HuH-7 (cell line): ENCODE measurements at places on chromosomes 12 and 14.

DNA sequence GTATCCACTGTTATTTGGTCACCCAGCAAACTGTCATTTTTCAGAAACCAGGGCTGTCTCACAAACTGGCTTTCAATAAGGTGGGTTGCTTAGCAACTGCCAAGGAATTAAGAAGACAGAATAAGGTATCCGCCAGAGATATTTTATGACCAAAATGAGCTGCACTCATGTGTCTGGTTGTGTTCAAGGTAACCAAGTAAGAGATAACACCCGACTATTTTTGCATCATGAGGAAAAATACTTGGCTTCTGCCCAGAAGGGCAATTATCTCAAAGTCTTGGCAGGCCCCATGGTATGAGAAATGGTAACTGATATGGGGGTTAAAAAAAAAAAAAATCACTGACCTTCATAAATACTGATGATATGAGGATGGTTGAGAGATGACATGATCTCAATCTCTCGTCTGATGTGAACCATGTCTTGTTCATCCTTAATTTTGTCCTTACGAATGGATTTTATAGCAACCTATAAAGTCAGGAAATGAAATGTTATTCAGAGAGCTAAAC is 32.6 kb downstream of the NUAK1 start:
- no peak for DNase-seq

GRCh38 chr14:21454843-21455544 is 929 bp downstream of the CHD8 start:
- DNase-seq, result no peak

GRCh38 chr12:55745361-55746173 is 2.6 kb downstream of the GDF11 start:
- DNase-seq, result peak; percentile 56

- DNase-seq, result peak; percentile 15
Observed at GRCh38 chr14:76424359-76424758, 48.4 kb downstream of the ESRRB start.

GRCh38 chr14:33609582-33609981 is 341.3 kb downstream of the EGLN3 start:
- no peak for DNase-seq

DNA sequence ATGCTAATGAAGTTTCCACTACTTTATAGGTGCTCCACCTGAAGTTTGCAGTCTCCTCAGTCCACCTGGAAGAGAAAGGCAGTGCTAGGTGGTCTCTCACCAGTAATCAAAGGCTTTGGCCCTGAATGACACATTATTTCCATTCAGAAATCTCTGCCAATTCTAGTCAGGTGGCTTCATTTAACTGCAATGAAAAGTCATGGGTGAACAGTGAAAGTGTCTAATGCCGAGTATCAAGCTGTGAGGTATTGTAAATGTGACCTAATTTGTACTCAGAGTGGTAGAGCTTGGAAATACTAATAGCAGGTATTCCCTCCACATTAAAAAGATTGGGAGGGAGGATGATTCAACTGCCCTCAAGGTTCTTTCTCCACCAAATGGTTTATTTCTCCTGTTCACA is 220.9 kb upstream of the LRFN5 start:
- no peak for DNase-seq

GRCh38 chr12:52223406-52224039 is 9.5 kb upstream of the KRT7 start:
- no peak for DNase-seq

DNA sequence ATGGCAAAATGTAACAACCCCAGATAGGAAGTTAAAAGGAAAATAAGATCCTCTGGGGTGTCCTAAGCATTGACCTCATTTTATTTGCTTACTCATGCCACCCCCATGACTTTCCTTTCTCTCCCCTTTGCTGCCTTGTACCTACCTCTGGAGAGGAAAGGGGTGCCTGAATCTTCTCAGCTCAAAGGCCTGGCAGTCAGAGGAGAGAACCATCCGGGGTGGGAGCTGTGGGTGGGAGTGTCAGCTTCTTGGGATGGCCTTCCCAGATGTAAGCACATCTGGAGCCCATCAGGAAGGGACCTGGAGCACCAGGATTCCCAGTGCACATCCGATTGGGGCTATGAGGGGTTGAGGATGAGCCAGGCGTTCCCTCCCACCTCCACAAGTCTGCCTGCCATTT is 5.2 kb upstream of the ITGA5 start:
- no peak for DNase-seq

- DNase-seq, result no peak
Observed at GRCh38 chr12:124049451-124050094, 76.6 kb downstream of the ZNF664 start.

- no peak for DNase-seq
Observed at GRCh38 chr12:110023059-110023980, 24.1 kb downstream of the ANKRD13A start.

DNA sequence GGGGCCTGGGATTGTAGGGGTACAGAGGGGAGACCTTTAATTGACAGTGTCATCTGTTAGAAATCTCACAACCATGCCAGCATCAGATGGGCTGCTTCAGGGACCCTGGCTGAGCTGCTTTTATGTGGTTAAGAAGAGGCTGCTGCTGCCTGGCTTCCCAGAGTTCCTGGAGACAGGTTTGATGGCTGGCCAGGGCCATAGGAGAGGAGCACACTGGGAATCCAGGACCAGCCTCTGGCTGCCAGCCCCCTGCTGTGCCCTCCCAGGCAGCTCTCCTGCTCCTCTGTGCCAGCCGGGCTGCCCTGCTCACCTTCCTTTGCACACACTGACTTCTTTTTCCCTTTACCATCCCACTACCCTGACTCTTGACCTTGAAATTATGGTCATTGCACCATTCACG is 507 bp upstream of the KRT73 start:
- no peak for DNase-seq

DNA sequence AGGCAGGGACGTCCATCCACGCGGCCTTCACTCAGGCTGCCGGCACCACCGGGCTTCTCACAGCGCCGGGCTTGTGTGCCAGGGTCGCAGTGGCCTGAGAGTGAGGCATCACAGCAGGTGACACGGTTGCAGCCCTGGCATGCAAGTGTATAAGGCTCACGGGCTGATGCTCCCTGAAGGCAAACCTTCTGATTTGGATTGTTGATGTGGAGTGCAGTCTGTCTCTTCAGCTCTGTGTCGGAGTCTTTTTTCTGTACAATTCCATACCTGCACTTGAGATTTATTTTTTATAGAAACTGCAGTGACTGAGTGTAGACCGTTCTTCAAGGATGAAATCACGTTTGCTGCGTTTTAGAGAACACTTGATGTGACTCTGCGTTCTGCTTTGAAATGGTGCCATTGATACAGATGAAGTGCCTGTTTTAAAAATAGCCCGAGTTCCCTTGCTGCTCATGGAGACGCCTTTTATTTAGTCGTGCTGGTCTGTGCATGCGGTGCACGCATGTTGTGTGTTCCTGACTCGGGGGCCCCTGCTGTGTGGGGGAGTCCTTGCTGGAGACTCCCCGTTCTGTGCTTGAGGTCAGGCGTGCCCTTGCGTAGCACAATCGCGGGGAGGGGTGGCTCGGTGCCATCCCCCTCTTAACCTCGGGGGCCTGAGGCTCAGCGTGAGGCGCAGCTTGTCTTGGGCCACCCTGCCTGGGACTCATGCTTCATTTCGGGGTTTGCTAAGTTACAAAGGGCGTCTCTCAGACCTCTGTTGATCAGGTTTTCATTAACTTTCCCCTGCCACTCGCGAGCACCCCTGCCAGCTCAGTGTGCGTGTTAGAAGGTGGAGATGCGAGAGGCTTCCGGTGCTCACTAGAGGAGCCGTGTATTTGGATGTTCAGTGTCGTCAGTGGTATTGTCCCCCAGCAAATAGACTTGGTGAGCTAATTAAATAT is 21.6 kb upstream of the AMN start:
- DNase-seq, result no peak
